ENCODE measurements at places on chromosomes 3 and 15. TPM values are rescaled to one million over a fixed set of nuclear protein-coding genes. Genes with fewer than 3 reads are reported as not detected.

- DNase-seq = no peak
- peaks cover 18% of the 10 kb centered on the region for H3K4me1 ChIP-seq
- H3K27ac ChIP-seq = no peak overlapping the region
- H3K4me3 ChIP-seq = no peak overlapping the region
- H3K36me3 ChIP-seq = no peaks in the 10 kb centered on the region
Observed at GRCh38 chr15:93070551-93071296, 18.3 kb downstream of the RGMA start.

DNA sequence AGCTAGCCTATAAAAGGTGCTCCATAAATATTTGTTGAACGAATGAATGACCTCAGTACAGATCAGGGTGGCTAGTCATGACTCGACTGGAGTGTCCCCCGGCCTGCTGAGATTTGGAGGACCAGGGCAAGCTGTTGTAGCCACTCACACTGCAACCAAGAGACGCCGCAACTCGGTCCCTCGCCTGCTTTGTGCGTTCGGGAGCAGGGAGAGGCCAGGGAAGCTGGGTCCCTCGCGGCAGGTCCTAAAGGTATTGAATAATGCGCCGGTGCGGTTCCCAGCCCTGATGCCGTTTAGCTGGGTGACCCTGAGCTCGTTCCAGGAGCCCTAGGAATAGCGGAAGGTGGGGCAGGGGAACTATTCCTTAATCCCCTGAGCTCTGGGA lies 1.8 kb downstream of the IGDCC4 start:
- DNase-seq = no peak
- no peak overlapping the region for H3K4me3 ChIP-seq
- no peak overlapping the region for H3K27ac ChIP-seq
- H3K4me1 ChIP-seq = peaks cover 9% of the 10 kb centered on the region
- H3K36me3 ChIP-seq = no peaks in the 10 kb centered on the region

- no peaks in the 10 kb centered on the region for H3K36me3 ChIP-seq
- no peaks in the 10 kb centered on the region for H3K4me1 ChIP-seq
- no peak overlapping the region for H3K27ac ChIP-seq
- H3K4me3 ChIP-seq = no peak overlapping the region
- DNase-seq = no peak
Observed at GRCh38 chr3:127849368-127849767, 27.1 kb upstream of the MGLL start.

- H3K27ac ChIP-seq = no peak overlapping the region
- no peak for DNase-seq
- H3K27me3 ChIP-seq = no peaks in the 10 kb centered on the region
- no peaks in the 10 kb centered on the region for H3K4me1 ChIP-seq
- H3K4me3 ChIP-seq = no peak overlapping the region
Observed at GRCh38 chr3:3305084-3305483, 125.6 kb upstream of the CRBN start.

- DNase-seq = no peak
- H3K27me3 ChIP-seq = no peaks in the 10 kb centered on the region
- H3K4me3 ChIP-seq = no peak overlapping the region
- no peaks in the 10 kb centered on the region for H3K4me1 ChIP-seq
- no peak overlapping the region for H3K27ac ChIP-seq
- H3K36me3 ChIP-seq = no peaks in the 10 kb centered on the region
Observed at GRCh38 chr3:41434781-41435180, 235.5 kb downstream of the CTNNB1 start.

Gene PRTG
- total RNA-seq = not detected

Gene NMD3
- 38.7 TPM for total RNA-seq

- no peak overlapping the region for H3K27ac ChIP-seq
- H3K27me3 ChIP-seq = no peaks in the 10 kb centered on the region
- DNase-seq = no peak
- no peaks in the 10 kb centered on the region for H3K4me1 ChIP-seq
Observed at GRCh38 chr3:192273697-192274010, 453.7 kb downstream of the FGF12 start.
